ENCODE measurements at places on chromosomes 13 and 19.
A peak's percentile ranks its signal among the peaks of the same experiment; 100 is the strongest.

GRCh38 chr19:1601613-1602064, 3.6 kb downstream of the UQCR11 start:
- DNase-seq: peak; percentile 50

- no peak for DNase-seq
These were observed 213.2 kb upstream of the SOX1 start for GRCh38 chr13:111853721-111854120.

DNA sequence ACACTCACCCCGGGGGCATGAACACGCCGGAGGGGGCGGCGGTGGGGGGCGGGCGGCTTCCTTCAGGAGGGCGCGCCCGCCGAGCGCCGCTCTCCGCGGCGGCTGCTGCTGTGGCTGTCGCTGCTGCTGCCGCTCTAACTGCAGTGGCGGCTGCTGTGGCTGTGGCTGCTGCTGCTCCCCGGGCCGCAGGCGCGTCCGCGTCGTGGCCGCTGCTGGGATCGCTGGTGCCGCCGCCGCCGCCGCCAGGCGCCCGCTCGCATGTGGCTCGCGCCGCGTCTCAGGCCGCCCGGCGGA, at the start of gene BBC3:
TSS of gene BBC3 (minus strand) at position 279 of the 294 bp plus-strand sequence. CDS start 2,768 bp downstream, outside the sequence.
- DNase-seq: no peak

DNA sequence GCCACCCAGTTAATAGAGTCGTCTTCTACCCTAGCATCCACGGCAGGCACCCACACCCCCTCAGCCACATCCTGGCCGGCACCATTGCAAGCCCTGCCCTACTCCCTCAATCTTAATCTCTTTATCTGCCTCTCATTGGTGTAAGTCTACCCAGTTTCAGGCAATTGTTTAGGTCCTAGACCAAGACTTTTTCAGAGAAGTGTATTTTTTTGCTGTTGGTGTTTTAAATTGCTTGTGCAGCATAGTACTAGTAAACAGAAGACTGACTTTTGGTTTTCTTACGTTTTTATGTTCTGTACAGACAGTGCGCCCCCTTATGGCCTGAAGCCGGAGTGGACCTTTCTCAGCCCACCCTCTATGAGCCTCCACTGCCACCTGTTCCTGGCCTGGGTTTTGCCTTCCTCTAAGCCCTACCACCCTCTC, 2.3 kb upstream of the LCP1 start:
- peak; percentile 29 for DNase-seq

DNA sequence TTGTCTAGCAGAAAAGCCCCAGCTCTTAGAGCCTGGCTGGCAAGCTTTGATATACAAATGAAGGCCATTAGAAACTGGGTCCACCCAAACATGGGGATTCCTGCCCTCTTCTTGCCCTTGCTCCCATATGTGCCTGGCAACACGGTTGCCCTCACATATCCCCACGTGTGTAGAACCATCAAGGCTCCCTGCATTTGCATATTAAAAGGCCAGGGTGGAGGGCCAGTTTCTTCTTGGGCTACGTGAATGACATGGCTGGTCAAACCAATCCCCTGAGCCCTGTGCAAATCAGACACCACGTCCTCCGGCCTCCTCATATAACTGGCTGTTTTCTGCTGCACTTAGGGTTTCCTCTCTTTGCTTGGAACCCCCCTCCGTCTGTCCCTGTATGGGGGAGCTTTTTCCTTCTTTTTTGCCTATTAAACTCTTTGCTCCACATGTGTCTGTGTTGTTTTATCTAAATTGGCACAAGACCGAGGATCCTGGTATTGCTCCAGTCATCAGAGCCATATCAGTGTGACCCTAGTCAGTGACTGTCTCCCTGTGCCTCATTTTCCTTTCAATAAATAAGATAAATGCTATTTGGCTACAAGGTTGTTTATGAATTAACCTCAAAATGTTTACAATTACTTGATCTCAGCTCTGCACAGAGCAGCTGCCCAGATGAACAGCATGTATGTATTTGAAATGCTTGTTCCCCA, 30.3 kb upstream of the CEACAM1 start:
- DNase-seq: no peak

- no peak for DNase-seq
These were observed 19.0 kb downstream of the MRPS12 start for GRCh38 chr19:38949580-38950367.

DNA sequence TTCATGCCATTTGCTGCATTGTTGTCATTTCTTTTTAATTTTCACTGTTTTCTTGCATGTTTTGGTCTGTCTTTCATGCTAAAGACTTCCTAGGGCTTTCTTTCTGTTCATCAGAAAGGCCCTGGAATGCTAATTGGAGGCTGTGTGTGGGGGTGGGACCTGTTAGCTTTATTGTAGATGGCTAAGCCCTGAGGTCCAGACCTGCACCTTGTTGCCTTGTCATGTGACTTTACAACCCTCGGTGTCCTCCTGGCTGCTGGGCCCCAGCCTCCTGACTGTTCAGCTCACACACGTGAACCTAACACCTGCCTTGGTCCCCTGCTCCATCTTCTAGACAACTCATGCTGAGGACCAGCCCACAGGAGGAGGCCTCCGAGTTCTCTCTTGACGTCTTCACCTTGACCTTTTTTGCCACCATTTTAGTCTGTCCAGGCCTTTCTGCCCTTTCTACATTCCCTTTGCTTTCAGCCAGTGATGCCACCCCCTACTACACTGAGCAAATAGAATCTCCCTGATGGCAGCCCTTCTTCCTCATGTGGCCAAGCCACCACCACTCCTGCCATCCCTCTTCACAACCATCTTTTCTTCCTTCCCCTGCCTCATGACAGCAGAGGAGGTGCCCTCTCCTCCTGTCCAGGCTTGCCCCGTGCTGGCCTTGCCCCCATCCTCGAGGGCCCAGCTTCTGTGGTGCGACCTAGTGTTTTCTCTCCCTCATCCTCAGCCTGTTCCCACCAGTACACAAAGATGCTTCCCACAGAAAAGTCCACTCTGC, 41.4 kb upstream of the GPI start:
- DNase-seq: no peak

GRCh38 chr19:32718286-32718685, 1.3 kb upstream of the TDRD12 start:
- no peak for DNase-seq

DNA sequence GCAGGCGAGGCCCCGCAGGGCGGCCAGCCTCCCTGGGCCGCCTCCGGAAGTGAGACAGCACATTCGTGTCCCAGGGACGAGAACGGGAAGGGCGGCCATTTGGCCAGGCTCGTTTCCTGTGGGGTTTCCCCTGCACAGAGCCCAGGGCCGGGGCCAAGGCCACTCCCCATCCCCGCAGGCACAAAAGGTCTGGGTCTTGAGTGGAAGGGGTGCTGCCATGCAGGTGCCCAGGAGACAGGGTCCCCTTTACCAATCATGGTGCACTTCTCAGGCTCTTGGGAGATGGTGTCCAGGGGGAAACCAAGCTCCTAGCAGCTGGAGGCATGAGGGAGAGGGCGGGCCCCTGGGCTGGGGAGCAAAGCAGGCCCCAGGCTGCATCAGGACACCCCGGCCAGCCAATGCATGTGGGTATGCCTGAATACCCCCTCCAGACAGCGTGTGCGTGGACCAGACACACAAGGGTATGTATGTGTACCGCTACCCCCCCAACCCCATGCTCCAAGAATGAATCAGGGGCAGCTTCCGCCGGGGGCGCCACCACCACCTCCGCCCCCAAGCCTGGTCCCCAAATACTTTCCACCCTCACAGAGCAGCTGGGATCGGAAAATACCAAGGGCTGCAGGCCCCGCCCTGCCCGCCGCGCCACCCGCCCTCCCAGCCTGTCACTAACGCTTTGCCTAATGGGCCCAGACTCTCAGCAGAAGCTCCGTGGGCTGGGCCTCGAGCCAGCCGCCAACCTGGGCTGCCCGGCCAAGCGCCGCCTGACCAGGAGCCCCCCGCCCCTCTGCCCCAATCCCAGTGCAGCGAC, 37.6 kb upstream of the NANOS3 start:
- peak; percentile 92 for DNase-seq

GRCh38 chr19:30935146-30935545, 414.1 kb downstream of the TSHZ3 start:
- no peak for DNase-seq

- DNase-seq: no peak
These were observed 9.8 kb downstream of the KBTBD6 start for GRCh38 chr13:41122838-41123237.

DNA sequence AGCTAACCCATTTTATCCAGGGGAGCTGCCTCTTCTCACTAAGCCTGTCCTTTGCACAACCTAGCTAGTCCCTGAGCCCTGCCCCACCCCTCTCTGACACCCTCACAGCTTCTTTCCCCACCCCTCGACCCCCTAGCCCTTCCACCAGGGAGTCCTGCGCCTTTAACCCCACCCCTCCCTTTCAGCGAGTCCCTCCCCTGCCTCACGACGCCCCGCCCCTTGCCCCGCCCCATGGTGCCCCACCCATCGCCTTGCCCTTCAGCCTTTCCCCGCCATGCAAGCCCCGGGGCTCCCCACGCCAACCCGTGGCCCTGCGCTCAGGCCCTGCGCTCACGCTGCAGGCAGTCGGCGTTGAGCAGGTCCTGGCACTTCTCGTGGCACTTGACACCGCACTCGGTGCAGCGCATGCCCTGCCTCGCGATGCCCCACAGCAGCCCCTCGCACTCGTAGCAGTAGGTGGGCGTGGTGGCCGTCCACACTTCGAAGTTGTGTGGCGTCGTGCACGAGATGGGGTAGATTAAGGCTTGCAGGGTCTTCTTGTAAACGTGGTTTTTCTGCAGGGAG, 40.0 kb downstream of the UNC13A start:
- no peak for DNase-seq

DNA sequence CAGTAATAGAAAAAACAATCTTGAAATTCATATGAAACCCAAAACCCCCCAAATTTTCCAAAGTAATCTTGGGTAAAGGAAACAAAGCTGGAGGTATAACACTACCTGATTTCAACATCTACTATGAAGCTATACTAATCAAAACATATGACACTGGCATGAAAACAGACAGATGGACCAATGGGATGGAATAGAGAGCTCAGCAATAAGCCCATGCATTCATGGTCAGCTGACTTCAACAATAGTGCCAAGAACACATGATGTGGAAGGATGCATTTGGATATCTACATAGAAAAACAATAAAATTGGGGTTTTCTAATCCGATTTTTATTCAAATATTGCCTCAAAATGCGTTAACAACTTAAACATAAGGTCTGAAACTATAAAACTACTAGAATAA, 32.2 kb upstream of the ZNF766 start:
- no peak for DNase-seq

- DNase-seq: peak; percentile 60
These were observed 7.3 kb upstream of the DGKH start for GRCh38 chr13:42041011-42041683.

- no peak for DNase-seq
These were observed 95.2 kb downstream of the LRCH1 start for GRCh38 chr13:46648166-46648607.

DNA sequence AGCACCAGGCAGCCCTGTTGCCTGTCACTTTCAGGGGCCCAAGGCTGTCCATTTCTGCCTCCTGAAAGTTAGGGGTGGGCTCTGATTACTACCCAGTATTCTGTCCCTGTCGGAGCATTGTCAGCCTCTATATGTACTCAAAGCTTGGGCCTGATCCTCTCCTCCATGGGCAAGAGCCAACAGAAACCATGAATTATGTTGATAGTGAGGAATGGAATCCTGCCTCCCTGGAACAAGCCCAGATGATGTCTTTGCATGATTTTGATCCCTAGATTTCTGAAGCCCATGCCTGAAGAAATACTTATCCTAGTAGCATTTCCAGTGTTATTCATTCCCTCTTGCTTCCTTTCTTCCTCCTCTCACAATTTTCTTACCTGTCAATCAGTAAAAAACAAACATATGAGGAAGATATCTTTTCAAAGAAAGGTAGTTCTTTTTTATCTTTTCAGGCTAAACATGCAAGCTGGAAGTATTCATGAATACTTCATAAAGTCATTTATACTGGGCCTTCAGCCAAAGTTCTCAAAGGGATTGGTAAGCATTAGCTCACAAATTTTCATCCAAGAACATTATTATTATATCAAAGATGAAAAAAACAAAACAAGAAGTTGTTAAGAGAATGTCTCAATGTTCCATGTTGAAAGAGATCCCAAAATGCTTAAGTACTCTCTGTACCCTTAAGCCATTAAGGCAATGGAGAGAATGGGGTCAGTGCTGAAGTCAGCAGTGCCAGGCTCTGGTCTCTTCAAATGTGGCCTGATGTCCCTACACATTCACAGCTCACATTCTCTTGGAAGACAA, 171.7 kb downstream of the NHLRC3 start:
- DNase-seq: no peak

DNA sequence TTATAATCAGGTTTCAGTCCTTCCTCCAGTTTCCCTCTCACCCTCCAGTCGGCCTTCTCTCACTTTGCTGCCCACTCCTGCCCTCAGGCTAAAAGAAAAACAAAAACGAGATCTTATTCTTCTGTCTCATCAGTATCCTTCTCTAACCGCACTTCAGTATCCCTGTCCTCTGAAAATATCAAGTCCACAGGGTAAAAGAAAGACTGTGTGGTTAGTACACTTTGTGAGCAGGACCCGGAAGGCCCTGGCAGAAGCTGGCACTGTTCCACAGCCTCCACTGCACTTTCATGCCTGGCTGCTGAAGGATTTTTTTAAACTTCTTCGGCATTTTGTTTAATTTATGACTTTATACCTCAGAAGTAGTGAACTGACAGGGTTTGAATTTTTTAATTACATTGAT, 51.8 kb downstream of the TM9SF2 start:
- DNase-seq: no peak

DNA sequence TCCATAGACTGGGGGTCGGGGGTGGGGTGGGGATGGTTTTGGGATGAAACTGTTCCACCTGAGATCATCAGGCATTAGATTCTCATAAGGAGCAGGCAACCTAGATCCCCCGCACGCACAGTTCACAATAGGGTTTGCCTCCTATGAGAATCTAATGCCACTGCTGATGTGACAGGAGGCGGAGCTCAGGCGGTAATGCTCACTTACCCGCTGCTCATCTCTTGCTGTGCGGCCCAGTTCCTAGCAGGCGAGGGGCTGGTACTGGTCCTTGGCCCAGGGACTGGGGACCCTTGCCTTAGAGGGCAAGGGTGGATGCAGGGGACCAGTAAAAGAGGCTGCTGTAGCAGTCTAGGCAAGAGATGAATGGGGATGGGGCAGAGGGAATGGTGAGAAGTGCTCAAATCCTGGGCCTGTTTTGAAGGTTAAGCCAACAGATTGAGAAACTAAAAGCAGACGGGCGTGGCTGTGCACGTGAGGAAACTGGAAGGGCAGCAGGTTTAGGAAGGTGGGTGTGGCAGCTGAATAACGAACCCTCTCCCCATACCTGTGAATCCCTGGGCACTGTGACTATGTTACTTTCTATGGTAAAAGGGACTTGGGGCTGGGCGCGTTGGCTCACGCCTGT, 1.5 kb upstream of the ERICH4 start:
- no peak for DNase-seq

GRCh38 chr19:47497050-47497766, 13.2 kb upstream of the KPTN start:
- DNase-seq: no peak

GRCh38 chr19:51830274-51830673, 35.3 kb downstream of the FPR3 start:
- peak; percentile 23 for DNase-seq

- peak; percentile 82 for DNase-seq
These were observed 18.3 kb downstream of the PABPC3 start for GRCh38 chr13:25114220-25114619.

GRCh38 chr13:71803066-71803465, 63.9 kb downstream of the DACH1 start:
- no peak for DNase-seq

- DNase-seq: peak; percentile 93
These were observed 6.5 kb downstream of the ZNF426 start for GRCh38 chr19:9531933-9532332.

Data from RKO (cell line).